ENCODE measurements at places on chromosomes 4 and X.

GRCh38 chr4:66014146-66014765 is 344.0 kb upstream of the EPHA5 start:
- DNase-seq = no peak

DNA sequence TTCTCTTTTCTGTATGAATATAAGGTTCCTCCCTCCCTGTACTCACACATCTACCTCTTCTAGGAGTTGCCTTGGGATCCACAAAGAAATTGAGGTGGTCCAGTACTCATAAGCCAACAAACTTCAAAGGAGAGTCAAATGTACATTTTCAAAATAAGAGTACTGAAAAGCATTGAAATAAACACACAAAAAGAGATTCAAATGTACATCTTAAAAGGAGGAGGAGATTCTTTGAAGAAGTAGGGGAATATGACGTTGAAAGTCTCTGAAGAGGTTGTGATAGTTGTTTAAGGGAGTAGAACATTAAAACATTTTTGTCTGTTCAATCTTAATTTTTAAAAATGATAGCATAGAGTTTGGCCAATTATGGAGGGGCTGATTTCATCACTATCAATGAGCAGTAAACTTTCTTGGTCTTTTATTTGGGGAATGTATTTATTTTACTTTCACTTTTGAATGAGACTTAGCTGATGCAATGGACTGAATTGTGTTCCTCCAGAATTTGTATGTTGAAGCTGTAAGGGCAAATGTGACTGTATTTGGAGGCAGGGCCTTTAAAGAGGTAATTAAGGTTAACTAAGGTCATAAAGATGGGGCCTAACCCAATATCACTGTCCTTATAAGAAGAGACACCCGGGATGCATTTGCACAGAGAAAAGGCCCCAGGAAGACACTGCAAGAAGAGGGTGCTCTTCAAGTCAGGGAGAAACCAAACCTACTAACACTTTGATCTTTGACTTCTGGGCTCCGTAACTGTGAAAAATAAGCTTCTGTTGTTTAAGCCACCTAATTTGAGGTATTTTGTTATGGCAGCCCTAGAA is 226.3 kb upstream of the PGRMC2 start:
- DNase-seq = no peak

GRCh38 chrX:71612256-71612655 is 6.1 kb downstream of the CXCR3 start:
- DNase-seq = no peak

GRCh38 chr4:116752027-116752426 is 333.3 kb downstream of the TRAM1L1 start:
- DNase-seq = no peak

GRCh38 chr4:8698341-8699062 is 105.9 kb downstream of the CPZ start:
- no peak for DNase-seq

- DNase-seq = peak; percentile 22
These were observed 155.2 kb upstream of the GALNT7 start for GRCh38 chr4:173013232-173013930.

GRCh38 chr4:73596001-73596400 is 24.2 kb downstream of the RASSF6 start:
- no peak for DNase-seq

- DNase-seq = no peak
These were observed 26.3 kb downstream of the KLHL8 start for GRCh38 chr4:87193958-87194675.

DNA sequence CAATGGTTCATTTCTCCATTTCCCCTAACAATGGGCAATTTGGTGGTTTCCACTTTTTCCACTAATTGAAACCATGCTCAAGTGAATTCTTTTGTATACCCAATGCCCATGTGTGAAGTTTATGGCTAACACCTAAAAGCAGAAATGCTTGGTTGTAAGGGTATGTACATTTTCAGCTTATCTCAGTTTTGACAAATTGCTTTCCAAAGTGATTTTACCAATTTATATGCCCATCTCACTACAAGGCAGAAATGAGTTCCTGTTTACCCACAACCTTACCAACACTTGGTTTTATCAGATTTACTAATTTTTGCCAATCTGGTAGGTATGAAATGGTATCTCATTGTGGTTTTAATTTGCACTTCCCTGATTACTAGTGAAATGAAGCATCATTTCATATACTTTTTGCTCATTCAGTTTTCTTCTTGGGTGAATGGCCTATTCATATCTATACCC is 14.8 kb downstream of the GPR34 start:
- DNase-seq = no peak

DNA sequence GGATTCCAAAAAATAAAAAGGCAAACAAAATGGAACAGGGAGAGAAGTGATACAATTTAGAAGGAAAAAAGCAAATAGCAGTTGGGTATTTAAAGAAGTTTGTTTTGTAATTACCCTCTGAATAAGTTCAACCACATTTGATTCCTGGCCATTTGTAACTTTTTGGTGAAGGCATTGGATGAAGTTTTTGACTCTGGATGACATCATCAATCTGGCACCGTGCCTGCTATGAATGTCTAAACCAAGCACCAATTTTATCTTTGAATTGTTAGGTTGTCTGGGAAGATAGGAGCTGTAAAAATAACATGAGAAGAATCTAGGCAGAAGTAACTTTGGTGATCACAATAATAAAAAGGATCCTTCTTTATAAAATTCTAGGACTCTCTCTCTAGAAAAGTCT is 29.5 kb downstream of the TMPRSS11A start:
- DNase-seq = no peak

- no peak for DNase-seq
These were observed 152.6 kb downstream of the GASK1B start for GRCh38 chr4:158020176-158020575.

- no peak for DNase-seq
These were observed 5.3 kb upstream of the STBD1 start for GRCh38 chr4:76301068-76301774.

DNA sequence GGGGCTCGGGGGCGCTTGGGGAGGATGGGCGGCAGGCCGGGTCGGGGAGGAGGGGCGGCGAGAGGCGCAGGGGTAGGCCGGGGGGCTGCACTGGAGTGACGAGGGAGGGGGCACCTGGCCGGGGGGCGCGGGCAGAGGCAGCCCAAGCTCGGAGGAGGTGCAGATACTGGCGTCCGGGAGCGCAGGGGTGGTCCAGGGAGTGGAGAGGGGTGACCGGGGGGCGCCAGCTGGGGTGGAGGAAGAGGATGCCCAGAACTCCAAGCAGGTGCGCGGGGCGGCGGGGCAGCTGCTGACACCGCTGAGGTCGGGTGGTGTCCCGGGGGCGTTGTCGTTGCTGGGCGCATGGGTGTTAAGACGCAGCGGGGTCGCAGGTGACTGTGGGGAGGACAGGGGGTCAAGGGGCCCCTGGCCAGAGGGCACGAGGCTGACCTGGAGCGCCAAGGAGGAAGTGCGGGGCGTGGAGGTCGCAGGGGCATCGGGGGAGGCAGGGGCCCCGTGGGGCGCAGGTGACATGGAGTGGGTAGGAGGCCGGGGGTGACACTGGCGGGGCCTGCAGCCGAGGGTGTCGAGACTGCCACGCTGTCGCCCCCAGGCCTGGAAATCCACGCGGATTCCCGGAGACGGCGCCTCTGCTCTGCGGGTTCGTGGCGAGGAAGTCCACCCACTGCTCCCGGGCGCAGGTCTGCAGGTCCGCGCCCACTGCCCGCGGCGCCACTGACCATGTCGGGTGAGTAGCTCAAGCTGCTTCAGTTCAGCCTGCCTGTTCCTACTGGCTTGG is 928 bp downstream of the GYG2 start:
- no peak for DNase-seq

DNA sequence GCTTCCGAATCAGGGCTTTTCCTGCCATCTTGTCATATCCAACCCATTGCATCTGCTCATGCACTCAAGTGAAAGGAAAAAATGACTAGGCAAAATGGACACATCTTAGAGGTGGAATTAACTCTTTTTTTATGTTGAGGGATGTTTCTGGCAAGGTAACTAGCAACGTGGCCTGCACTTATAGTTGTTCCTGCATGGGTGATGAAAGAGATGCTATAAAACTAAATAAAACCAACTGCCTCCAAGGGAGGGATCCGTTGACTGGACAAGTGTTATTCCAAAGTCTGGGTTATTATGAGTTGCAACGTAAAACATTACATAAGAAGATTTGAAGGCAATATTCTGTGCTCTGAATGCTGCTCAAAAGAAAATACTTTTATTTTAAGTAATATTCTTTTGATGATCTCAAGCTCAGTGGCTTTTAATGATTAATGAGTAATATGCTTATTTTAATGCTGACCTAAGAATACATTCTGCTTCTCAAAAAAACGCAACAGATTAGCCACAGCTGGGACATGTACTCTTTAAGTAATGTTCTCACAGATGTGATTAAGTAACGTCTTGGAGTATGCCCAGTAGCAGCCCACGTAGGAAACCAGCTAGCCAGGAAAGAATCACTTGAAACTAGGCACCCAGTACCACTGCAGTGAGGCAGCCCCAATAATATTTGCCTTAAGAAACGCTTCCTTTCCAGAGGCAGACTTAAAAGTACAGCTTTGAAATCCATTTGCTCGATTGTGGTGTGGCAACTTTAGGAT is 27.4 kb downstream of the KLF3 start:
- DNase-seq = no peak

DNA sequence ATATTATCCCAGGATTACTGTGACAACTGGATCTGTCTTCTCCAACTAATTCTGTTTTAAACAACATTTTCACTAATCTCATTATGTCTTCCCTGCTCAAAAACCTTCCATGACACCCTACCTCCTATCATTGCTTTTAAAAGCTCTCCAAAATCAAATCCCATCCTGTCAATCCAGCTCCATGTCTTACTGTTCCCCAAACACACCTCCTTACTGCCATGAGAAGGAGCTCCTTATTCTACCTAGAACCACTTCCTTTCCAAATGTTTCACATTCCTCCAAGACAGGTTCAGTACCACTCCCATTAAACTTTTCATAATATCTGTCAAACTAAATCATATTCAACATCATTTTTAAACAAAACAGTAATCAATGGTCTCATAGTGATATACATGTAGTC is 66.9 kb upstream of the WDR17 start:
- DNase-seq = no peak

DNA sequence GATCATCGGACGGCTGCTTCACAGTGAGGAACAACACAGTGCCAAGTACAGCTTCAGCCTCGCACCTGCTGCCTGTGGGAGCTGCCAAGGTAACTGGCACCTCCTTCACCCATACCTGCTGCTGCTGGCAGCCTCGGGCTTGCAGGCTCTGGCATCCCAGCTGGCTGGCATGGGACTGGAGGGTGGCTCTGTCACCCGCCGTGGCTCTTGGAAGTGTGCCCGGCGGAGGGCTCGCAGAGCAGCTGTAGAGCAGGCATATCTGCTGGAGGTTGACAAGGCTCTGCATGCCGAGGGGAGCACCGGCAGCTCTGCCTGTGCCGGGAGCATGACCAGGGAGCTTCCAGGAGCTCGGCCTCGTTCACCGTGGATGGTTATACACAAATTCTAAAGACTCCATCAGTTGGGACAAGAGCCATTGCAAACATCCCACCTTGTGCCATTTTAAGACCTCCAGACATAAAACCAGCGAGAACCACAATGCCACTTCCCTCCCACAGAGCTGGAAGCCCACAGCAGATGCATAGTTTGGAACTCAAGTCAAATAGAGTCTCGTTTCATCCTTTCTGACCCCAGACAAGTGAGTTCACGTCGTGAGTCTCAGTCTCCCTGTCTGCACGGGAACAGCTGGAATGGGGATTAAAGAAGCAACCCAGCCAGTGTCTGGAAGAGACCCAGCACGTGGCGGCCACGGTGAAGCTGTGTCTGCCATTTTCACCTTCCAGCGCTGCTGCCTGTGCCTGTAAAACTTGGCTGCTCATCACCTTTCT is 84.3 kb upstream of the PSAPL1 start:
- no peak for DNase-seq

- no peak for DNase-seq
These were observed 12.8 kb upstream of the TNIP2 start for GRCh38 chr4:2768921-2769336.

- DNase-seq = no peak
These were observed 472.4 kb downstream of the ZNF674 start for GRCh38 chrX:46072791-46073190.

DNA sequence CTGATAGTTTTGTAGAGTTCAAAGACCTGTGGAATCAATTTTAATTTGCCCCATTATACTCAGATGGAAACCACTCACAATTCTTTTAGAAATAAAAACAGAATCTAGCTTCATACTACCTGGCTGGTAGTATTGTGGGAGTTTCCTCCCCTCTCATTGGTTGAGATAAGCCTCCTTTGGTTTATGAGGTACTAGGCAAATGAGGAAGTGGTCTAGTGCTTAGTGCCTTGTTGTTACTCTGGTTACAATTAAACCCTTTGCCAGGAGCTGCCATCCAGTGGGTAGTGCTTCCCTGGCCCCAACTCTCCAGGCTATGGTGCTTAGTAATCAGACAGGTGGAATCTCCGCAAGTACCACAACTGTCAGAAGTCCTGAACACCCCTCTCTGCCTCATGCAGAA is 118.3 kb downstream of the CDKL5 start:
- DNase-seq = no peak

- no peak for DNase-seq
These were observed 3.1 kb upstream of the SOX3 start for GRCh38 chrX:140507982-140508305.

GRCh38 chr4:53168228-53168627 is 197.6 kb downstream of the SCFD2 start:
- DNase-seq = no peak

GRCh38 chr4:28073860-28074555 is 1213.4 kb downstream of the STIM2 start:
- no peak for DNase-seq

DNA sequence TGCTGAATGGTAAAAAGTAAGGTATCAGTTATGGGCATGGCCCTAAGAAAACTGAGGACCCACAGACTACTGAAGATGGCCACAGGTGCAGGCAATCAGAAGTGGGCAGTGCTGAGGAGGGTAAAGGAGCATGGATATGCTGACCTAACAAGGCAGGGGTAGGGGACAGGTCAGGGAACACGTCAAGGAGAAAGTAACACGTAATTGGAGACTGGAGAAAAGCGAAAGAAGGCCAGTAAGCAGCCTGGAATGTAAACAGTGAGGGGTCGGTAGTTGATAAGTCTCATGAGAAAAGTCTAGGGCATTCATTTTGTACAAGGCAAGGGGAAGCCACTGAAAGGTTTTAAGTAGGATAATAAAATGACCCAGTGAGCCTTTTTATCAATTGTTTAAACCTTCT is 153.3 kb downstream of the PRDM5 start:
- no peak for DNase-seq

DNA sequence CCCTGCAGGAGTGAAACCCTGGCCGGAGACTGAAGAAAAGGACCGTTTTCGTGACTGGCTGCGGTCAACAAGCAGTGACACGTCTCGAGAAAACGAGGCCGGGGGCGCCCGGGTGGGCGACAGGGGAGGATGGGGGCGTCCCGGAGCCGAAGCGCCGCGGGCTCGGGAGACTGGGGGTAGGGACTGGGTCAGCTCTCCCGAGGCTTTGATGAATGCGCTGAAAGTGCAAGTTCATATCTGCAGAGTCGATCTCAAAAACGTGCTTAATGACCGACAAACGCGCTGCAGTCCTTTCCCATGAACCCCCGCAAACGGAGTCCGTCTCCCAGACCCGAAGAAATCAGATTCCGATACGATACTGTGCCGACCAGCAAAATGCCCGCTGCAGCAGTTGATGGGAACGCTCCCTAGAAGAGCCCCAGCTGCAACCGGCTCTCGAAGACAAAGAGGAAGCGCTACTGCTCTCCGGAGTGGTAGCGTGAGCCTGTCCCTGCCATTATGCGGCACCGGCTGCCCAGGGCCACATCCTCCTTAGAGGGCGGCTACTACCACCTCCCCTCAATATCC is 806 bp upstream of the CD99L2 start:
- peak; percentile 3 for DNase-seq

GRCh38 chr4:182271731-182272130 is 28.5 kb downstream of the TENM3 start:
- no peak for DNase-seq

- DNase-seq = no peak
These were observed 99.7 kb upstream of the CXCL13 start for GRCh38 chr4:77505958-77506319.
